ENCODE measurements at places on chromosomes 1 and 21.

GRCh38 chr1:60017508-60018205, 55.9 kb downstream of the C1orf87 start:
- DNase-seq: no peak

DNA sequence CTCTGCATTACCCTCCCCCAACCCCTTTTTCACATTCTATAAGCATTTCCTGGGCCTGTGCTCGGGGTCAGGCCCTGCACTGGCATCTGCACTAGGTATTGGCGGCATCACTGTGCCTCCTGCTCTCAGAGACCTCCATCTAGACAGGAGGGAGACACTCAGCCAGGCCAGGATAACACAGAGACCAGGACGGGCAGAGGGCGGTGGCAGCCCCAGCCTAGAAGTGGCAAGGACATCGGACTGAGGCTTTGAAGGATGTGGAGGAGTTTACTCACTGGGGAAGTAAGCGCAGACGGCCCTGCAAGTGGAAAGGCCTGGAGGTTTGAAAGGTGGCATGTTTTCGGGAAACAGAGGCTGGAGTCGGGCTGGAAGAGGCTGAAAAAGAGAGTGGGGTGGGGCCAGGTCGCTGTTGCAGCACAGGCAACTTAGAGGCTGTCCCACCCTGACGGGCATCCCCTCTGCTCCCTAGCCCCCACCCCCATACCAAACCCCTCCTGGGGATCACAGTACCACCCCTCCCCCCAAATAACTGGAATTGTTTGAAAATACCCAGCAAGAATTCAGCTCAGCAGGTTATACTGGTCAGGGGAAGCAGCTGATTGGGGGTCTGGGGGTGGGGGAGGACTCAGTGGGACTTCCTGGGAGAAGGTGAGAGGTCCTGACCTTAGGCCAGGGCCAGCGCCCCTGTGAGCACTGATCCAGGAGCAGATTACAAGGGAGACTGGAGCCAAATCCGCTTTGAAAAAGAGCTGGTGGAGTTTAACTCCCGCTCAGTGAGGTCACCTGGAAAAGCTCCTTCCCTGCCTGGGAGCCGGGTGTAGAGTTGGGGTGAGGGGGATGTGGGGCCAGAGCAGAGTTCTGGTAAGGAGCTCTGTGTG, 121.8 kb upstream of the WNT4 start:
- no peak for DNase-seq

- no peak for DNase-seq
Measured at GRCh38 chr1:238187575-238187949, 296.8 kb upstream of the ZP4 start.

DNA sequence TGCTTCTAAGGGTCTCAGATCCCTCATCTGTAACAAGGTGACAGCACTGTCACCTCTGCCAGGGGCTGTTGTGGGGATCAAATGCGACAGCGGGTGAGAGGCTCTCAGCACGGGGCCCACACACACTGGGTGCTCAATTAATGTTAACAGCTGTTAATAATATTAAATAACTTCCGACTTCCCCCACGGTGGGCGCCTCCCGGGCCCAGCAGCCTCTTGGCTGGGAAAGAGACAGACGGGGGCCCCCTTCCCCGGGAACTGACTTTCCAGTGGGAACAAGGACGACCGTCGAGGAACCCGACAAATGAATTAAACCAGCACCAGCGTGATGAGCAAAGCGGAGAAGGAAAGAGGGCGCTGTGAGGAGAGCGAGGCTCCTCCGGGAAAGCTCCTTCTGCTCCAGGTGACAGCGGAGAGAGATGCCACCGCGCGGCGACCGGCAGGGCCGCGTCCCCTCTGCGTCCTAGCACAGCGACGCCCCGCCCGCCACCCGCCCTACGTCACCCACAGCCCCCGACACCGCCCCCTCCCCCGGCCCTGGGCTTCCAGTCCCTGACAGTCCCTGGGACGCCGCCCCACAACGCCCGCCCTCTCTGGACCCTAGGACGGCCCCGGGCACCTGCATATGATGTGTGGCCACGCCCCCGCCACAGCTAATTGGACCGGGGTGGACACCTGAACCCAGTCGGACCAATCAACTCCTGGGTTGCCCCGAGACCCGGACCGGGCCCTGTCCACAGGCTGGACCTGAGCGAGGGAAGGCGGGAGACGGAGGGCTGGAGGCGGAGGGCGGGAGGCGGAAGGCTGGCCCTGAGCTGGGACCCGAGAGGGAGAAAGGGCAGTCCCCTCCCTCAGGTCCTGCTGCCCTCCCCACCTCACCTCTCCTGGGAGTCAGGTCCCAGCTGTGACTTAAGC, 38.2 kb downstream of the MATN1 start:
- DNase-seq: peak; percentile 72

GRCh38 chr1:8097077-8097799, 71.1 kb upstream of the ERRFI1 start:
- DNase-seq: peak; percentile 52

DNA sequence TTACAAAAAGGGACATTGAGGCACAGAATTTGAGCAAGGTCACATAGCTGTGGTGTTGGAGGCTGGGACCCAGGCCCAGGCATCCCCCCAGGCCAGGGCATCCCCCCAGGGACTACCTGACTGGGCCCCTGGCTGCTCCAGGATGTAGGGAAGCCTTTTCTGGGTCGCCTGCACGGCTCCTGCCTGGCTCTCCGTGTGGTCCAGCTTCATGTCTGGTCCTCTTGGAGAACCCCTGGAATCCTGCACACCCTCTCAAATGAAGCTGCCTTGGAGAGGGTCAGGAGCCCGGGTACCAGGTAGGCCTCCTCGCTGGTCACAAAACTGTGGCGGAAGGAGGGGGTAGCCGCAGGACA, 919 bp upstream of the CELSR2 start:
- no peak for DNase-seq

- peak; percentile 88 for DNase-seq
Measured at GRCh38 chr1:19341201-19342061, 29.3 kb downstream of the SLC66A1 start.

DNA sequence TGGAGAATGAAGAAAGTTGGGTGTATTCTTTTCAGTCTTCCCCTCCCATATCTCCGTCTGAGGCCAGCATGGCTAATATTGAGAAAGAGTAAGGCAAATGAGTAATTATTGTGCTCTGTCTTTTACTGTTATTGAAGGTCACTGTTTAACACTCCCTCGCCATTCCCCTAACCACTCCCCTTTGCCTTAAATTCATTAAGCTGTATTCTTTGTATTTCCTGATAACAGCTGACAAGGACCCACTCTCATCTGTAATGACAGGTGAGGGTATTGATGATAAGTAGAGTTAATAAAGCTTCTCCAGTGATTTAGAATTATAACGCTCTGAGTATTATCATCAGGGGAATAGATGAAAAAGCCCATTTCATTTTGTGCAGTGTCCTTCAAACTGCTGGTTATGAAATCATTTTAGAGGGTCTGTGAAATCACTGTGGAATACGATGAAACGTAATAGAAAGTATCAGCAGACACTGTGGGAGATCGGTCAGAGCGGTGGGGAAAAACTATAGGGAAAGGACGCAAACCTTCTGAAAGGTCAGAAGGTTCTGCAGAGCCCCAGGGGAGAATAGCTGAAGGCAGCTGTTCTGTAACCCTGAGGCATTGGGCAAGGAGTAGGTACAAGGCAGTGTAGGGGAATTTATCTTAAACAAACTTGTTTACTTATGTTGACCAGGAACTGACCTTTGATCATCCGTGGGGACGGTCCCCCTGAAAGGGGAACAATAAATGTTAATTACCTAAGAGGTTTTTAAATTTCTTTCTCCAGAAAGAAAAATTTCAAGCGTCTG, 46.3 kb upstream of the CACYBP start:
- no peak for DNase-seq

GRCh38 chr21:40402884-40403582, 443.9 kb downstream of the DSCAM start:
- DNase-seq: peak; percentile 42

All from eye (tissue), 1 donor.